Adipocyte (in vitro differentiated cells): ENCODE measurements at places on chromosomes 11 and 22.

- DNase-seq: no peak
These were observed 102.3 kb downstream of the NELL1 start for GRCh38 chr11:20771681-20772080.

- DNase-seq: peak; percentile 90
These were observed 796 bp upstream of the YIF1A start for GRCh38 chr11:66289548-66290329.

GRCh38 chr22:36297568-36297967 is 44.6 kb downstream of the APOL1 start:
- no peak for DNase-seq

GRCh38 chr11:103959279-103959942 is 77.0 kb upstream of the DDI1 start:
- DNase-seq: peak; percentile 44

DNA sequence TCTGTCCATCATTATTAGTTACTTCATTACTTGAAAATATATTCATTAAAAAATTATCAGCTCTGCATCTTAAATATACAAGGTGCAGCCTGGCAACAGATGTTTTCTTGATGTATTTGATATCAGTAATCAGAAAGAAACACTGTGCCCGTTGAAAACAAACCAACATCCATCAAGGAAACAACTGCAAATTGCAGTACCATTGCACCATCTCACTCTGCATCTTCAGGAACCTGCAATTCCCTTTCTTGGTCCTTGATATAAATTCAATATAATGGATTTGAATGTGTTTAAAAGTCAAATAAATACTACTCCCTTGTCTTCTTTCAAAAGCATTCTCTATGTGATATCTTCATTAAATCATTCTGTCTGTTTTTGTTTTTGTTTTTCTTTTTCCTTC is 1131.2 kb downstream of the FAM181B start:
- DNase-seq: peak; percentile 5

DNA sequence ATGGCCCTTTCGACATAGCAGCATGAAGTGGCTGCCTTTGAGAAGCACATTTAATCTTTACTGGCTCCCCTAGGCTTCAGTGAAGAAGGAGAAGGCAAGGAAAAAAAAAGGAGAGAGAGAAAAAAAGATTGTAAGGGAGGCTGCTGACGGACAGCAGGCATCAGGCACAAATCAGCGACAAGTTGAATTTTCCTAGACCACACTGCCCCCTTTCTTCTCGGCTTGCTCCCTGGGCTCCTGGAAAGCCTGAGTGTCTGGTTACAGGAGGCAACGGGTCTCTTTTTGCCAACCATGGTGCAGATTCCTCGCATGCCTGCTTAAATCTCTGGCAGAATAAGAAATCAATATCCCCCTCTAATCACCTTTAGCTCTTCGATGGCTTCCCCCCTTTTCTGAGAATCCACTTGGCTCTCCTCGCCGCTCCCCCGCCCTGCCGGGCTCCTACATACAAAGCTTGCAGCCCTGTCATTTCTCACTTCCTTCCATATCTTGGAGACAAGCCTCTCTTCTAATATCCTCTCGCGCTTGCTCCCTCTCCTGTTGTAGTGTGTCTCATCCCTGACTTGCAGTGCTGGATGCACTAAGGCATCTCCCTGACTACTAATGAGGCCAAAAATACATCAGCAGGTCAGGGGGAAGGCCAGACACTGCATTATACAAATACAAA is 14.3 kb downstream of the BLID start:
- peak; percentile 95 for DNase-seq

- DNase-seq: no peak
These were observed 58.4 kb downstream of the PPFIBP2 start for GRCh38 chr11:7572001-7572712.

GRCh38 chr11:34644669-34645406 is 23.9 kb downstream of the EHF start:
- peak; percentile 84 for DNase-seq
